ENCODE measurements at places on chromosomes 4 and X.

GRCh38 chr4:73751166-73751565 lies 10.8 kb downstream of the CXCL8 start:
- DNase-seq = no peak

DNA sequence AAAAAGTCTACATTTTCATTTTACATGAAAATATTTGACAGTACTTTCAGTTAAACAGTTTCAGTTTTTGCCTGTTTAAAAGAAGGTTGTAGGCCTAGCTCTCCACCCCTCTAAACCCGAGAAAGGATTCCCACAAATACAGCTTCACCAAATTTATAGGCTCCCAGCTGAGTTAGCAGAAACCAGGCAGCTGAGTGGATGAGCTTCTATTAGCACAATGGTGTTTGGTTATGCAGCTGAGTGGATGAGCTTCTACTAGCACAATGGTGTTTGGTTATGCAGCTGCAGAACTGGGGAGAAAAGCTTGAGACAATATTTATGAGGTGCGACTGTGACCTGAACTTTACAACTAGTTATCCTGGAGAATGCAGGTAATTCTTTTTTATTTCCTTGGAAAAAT lies 36.6 kb upstream of the PAQR3 start:
- no peak for DNase-seq

GRCh38 chr4:121989715-121990114 lies 37.9 kb upstream of the TRPC3 start:
- DNase-seq = no peak

- no peak for DNase-seq
Measured at GRCh38 chrX:151873096-151873495, 39.6 kb upstream of the MAGEA4 start.

- no peak for DNase-seq
Measured at GRCh38 chrX:23552303-23552702, 115.0 kb upstream of the PRDX4 start.

- DNase-seq = no peak
Measured at GRCh38 chrX:113947548-113947947, 636.3 kb upstream of the HTR2C start.

GRCh38 chrX:19680580-19680979 lies 165.3 kb upstream of the MAP3K15 start:
- DNase-seq = no peak

Measured in right kidney (tissue), 9 donors.